ENCODE measurements at places on chromosomes 6 and 20.
A peak's percentile ranks its signal among the peaks of the same experiment; 100 is the strongest.

- no peak for DNase-seq
These were observed at the start of gene PACSIN1 for GRCh38 chr6:34465531-34466241. Gene PACSIN1, plus strand, starts transcription at chr6:34466076. Its CDS starts 60,230 bp downstream, at chr6:34526306.

DNA sequence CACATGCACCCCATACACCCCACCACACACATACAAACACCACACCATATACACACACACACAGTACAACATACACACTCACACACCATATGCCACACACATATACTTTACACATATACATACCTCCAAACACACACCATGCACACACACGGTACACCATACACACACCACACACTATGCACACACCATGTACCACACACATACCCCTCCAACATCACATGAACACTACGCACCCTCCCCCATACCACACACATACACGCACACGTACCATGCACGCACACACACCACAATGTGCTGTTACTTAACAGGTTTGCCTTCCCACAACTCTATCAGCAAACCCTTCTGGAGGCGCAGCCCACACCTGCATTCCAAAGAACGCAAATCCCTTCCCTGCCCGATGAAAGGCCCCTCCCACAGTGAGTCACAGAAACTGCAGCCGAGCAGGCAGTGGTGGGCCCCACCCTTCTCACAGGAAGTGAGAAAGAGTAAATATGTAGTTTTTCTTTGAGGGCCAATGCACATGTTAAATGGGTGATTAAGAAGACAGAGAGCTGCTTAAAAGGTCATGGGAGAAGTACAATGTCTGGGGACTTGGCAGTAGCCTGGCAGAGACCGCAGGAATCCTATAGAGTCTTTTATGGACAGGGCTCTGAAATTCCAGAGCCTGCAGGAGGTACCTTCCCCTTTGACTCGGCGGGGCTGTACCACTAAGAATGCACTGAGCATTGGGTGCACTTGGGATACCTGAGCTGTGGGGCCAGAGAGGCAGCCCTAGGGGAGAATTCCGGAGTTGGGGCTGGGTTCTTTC, 34.1 kb upstream of the EZR start:
- peak; percentile 87 for DNase-seq

GRCh38 chr6:160218810-160219209, 39.8 kb downstream of the SLC22A2 start:
- no peak for DNase-seq

GRCh38 chr20:41268402-41268801, 49.1 kb downstream of the ZHX3 start:
- no peak for DNase-seq

DNA sequence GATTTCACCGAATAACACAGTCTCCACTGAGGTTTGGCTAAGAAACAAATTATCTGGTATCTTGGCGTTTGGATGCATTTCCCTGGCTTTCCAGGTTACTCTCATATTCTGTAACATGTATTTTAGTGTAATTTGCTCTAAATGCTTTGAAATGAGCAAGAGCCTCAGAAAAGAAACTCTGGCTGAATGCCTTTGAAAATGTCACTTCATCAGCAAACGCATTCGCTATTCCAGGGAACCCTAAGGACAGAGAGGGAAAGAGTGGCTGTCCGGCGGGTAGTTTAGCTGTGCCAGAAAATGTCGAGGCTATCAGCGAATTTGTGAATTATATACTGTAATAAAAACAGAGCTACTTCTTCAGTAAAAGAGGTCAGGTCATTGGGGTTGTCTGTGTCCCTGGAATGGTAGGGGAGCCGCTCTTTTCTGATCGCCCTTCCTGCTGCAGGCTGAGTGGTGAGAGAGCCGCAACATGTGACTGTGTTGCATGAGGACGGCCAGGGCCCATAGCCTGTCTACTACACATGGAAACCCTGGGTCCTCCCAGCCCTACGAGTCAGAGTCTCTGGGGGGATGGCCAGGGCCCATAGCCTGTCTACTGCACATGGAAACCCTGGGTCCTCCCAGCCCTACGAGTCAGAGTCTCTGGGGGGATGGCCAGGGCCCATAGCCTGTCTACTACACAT, 57.3 kb downstream of the SMOC2 start:
- no peak for DNase-seq

DNA sequence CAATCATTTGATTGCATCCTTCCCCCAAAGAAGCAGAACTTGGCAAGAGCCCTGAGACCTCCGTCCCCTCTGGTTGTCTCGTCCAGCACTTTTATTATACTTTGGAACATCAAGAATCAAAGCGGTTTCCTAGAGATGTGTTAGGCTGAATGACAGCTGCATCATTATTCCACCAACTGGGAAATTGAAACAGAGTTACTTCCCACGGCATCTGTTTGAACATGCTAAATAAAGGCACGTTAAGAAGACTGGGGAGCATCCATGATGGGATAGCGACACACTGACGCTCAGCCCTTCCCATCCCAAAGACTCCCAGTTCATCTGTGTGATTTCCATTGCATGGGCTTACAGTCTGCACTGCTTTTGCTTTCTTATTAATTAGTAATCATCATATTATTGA, 147.8 kb downstream of the TBC1D7 start:
- no peak for DNase-seq

DNA sequence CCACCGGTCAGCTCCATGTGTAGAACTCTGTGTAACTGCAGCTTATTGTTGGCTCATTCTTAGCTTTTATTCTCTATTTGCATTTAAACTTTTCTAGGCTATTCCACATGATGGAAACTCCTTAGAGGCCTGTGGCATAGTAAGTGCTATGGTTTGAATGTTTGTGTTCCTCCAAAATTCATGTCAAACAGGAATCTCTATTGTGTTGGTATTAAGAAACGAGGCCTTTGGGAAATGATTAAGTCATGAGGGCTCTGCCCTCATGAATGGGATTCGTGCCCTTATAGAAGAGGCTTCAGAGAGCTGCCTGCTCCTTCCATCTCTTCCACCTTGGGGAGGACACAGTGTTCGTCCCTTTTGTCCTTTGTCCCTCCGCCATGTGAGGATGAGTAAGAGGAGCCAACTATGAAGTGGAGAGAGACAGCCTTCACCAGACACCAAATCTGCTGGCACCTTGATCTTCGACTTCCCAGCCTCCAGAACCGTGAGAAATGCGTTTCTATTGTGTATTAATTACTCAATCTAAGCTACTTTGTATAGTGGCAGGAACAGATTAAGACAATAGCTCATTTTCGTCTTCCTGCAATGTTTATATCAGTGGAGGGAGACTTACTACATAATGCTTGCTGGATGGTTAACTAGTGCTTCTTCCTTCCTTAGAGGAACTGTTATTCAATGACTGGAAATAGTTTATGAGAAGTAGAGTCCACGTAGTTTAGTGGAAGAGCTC, 361.1 kb downstream of the FARS2 start:
- DNase-seq, result no peak

GRCh38 chr6:9521152-9521530, 893.7 kb downstream of the TFAP2A start:
- DNase-seq, result no peak

- no peak for DNase-seq
These were observed 12.1 kb downstream of the RBCK1 start for GRCh38 chr20:420166-420620.

- DNase-seq, result no peak
These were observed 32.5 kb downstream of the PDE10A start for GRCh38 chr6:165630544-165630953.

DNA sequence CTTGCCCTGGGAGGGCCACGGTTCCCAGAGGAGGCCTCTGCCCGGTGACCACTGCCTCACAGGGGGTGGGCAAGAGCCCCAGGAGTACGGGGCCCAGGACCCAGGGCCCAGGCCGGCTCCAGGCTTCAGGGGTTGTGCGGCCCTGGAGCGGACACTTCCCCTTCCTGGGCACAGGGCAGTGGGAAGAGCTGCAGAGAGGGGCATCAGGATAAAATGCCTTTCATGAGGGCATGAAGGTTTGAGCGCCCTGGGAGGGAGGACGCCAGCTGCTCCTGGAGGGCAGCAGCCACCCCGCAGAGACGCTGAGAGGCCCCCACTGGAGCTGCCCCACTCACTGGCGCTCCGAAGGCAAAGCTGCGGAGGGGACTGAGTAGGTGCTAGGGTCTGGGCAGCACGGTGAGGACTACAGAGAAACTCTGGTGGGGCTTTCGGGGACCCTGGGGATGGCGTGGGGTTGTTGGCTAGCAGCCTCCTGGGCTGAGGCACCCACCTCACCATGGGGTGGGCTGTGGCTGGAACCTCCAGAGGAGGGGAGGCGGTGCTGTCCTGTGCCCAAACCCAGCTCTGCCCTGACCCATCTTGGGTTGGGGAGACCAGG, 10.4 kb downstream of the LAMA5 start:
- DNase-seq, result no peak

- no peak for DNase-seq
These were observed 34.4 kb downstream of the SLC52A3 start for GRCh38 chr20:733861-734260.

GRCh38 chr20:62724692-62725595, 16.3 kb downstream of the NTSR1 start:
- DNase-seq, result no peak

DNA sequence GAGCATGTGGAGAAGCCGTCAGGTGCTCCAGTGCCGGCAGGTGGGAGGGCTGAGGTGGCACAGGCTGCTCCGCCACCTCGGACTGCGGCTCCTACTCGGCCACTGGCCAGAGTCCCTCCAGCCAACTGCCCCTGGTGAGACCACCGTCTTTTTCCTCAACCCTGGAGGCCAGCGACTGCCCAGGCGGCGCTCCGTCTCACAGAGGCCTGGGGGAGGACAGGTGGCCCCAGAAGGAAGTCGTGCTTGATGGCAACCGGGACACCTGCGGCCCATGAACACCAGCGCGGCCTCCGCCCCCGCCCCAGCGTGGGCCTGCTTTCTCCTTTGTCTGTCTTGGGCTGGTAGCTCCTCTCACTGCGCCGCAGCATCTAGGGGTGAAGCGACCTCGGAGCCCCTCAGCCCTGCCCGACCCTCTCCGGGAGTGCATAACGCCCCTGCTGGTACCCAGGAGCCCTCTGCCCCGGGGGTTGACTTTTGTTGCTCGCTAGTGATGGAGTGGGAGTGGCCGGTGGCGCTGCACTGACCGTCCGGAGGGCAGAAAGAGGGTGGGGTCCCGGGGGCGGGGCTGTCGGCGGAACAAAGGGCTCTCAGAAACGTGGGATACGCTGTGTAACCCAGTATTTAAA, 706 bp upstream of the TUBB2B start:
- DNase-seq, result no peak

DNA sequence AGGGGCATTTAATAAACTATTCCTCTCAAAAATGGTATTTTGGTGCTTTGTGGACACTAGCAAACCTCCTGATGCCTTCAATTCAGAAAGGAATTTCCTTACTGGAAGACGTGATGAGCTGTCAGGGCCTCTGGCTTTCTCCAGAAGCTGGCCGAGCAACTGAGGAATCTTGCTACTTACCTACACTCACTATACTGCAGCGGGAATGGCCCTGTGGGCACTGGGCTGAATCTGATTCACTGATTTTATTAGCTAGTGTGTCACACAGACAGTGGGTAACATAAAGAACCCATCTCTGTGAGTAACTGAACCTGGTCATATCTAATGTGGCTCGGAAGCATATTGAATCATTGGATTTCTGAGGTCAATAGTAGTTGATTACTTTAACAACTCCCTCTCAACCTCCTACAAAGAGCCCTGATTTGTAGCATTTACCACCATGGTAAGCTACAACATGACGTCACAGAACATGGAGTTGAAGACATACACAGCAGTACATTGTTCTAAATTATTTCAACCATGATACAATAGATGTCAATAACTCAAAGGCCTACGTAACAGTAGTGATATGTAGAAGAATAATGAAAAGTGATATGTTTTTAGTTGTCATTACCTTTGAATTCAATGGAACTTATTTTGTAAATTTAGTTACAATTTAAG, 232.1 kb downstream of the SYNE1 start:
- no peak for DNase-seq

DNA sequence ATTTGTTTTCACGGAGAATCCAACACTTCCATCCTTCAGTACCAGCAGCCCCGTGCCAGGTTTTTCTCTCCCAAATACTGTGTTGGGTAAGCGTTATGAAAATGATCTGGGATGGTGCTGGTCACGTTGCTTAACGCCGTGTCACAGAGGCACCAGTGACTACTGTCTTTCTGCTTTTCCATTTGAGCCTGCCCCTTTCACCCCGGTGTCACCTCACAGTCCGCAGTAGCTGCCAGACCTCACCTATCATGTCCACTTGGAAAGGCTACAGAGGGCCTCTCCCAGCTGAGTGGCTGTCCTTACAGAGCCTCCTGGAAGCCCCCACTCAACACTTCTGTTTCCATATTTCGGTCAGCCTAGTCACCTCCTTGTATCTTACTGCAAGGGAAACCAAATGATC, 176.5 kb upstream of the ARID1B start:
- no peak for DNase-seq

GRCh38 chr6:51153109-51153508, 334.4 kb downstream of the TFAP2B start:
- DNase-seq, result no peak

DNA sequence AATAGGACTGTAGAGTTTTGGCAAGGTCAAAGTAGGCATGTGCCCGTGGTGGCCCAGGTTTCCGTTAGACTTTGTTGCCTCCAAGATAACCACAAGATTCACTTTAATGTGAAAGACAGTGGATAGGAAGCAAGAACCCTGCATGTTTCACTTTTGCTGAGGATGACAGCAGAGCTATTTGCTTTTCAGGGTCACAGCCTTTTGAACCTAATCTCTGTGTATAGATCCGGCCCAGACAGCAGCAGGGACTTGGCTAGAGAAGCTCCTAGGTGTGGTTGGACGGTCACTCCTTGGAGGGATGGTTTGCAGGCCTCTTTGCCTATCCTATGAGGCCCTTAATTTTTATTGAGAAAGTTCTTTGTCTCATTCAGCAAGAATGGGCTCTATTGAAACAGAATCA, 538.8 kb downstream of the HACE1 start:
- no peak for DNase-seq
